ENCODE measurements at places on chromosomes 1 and 21. TPM values are rescaled to one million over a fixed set of nuclear protein-coding genes. Genes with fewer than 3 reads are reported as not detected.

Gene LHX8
- total RNA-seq = not detected

Gene ESRRG
- 0.05 TPM for total RNA-seq

Gene TRIM46
- 0.43 TPM for total RNA-seq

Gene FCRL2
- total RNA-seq = not detected

Gene TPTE
- not detected for total RNA-seq

Gene NFIA
- total RNA-seq = 15.1 TPM

Gene PRR9
- total RNA-seq = not detected

Gene BMP8B
- 1.7 TPM for total RNA-seq

Gene FABP3
- total RNA-seq = not detected

Gene SAMD13
- total RNA-seq = 9.6 TPM

Gene SELP
- total RNA-seq = not detected

Gene OR6K3
- total RNA-seq = not detected

Gene PTPN7
- not detected for total RNA-seq

Gene GBP7
- total RNA-seq = not detected

Gene RIPK4
- total RNA-seq = 1.8 TPM

Gene IRF6
- total RNA-seq = 0.10 TPM

Gene SH2D5
- 0.87 TPM for total RNA-seq

Gene AUNIP
- 8.8 TPM for total RNA-seq

Gene SERPINC1
- not detected for total RNA-seq

Gene OR2G6
- total RNA-seq = not detected

Gene CHIA
- total RNA-seq = not detected

Gene TMEM53
- 2.3 TPM for total RNA-seq

Gene COL16A1
- 3.4 TPM for total RNA-seq

Gene SPRR2B
- not detected for total RNA-seq

Gene KRTAP6-2
- not detected for total RNA-seq

Gene TMCC2
- 1.5 TPM for total RNA-seq

Gene USP33
- 38.8 TPM for total RNA-seq

Gene RGS7
- 0.10 TPM for total RNA-seq

Gene PRCC
- total RNA-seq = 67.4 TPM

Gene LAD1
- not detected for total RNA-seq

Gene VSIG8
- not detected for total RNA-seq

Gene IL19
- not detected for total RNA-seq

Gene S100A9
- 2.3 TPM for total RNA-seq

Gene SYT11
- 0.14 TPM for total RNA-seq

Gene PDPN
- total RNA-seq = not detected

Gene OPRD1
- total RNA-seq = not detected

Gene PTGER3
- 0.09 TPM for total RNA-seq

Gene PROX1
- total RNA-seq = 0.12 TPM

Gene STMN1
- 97.0 TPM for total RNA-seq

Gene FMO2
- total RNA-seq = not detected

Gene CA6
- not detected for total RNA-seq

Gene HES2
- 0.57 TPM for total RNA-seq

Data from NCI-H460 (cell line).